Epithelial cell of proximal tubule (primary cell): ENCODE measurements at places on chromosomes 16 and 17. TPM values are rescaled to one million over a fixed set of nuclear protein-coding genes. Genes with fewer than 3 reads are reported as not detected.

The FASN gene
- total RNA-seq, result 94.7 and 224 TPM in 2 replicates

The PPP1R1B gene
- total RNA-seq, result not detected in 2 replicates

The ANKRD40CL gene
- total RNA-seq, result not detected in 2 replicates

The KRT36 gene
- not detected in 2 replicates for total RNA-seq

The GP1BA gene
- total RNA-seq, result not detected in 2 replicates

The OR4D1 gene
- total RNA-seq, result not detected in 2 replicates

The MYH11 gene
- total RNA-seq, result not detected in 2 replicates

DNA sequence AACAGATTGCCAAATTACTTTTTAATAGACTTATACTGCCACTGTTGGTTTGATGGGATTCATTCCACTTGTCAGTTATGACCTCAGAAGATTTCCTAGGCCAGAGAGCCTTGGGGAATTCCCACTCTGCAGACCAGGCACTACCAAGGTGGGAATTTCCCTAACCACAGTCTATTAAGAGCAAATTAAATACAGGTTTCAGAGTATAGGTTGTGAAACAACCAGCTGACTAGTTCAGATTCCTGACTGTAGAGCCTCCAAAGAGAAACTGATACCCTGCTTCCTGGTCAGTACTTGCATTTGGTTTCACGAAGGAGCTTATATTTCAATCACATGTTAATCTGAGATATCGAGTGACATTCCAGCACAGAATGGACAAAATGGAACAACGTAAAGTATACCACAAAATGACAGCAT, 186.5 kb downstream of the STX8 start:
- DNase-seq, result peak; percentile 98

- no peak for DNase-seq
Measured at GRCh38 chr17:156946-157345, 19.6 kb downstream of the SCGB1C2 start.

DNA sequence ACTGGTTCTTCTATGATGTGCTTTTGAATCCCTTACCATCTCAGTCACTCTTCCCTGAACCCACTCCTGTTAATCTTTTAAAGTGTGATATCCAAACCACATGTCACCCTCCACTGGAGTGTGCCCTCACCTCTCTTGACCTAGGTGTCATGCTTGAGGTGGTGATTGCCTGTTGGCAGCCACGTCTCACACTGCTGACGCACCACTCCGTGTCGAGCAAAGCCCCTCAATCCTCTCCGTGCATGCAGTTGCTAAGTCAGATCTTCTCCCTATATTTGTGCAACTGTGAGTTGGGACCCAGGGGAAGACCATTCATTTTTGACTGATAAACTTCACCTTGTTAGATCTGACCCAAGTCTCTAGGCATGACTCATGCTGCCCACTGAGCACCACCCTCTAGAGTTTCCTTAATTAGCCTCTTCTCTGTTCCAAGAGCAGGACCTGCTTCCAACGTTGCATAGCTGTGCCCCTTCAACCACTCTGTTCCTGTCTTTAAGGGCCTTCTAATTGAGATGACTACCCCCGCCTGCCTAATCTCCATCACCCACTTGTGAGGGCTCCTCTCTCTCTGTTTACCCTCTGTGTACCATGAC, 2.7 kb downstream of the MYH13 start:
- DNase-seq, result no peak

DNA sequence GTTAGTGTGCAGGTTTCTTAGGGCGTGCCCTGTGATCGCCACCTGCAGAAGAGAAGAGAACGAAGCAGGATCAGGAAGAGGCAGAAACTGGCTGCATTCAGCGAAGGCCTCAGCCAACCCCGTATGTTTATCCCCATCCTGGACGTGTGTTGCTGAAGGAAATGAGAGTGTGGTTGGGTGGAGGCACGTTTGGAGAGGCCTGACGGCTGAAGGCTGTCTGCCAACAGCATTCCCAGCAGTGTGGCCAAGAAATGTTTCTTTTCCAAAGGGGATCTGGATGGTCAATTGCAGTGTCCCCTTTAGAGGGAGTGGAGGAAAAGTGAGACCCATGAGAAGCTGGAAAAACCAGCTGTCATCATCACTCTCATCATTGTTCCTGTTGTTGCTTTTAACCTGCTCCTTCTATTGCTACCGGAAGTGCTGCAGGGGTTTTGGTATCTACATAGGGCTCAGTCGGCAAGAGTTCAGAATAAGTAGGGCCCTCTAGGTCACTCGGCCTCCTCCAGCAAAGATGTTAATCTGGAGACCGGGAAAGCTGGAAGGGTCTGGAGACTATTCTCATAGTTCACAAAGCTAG, 46.5 kb upstream of the SLC47A1 start:
- DNase-seq, result no peak

GRCh38 chr17:78644224-78644623, 67.0 kb upstream of the DNAH17 start:
- DNase-seq, result no peak

DNA sequence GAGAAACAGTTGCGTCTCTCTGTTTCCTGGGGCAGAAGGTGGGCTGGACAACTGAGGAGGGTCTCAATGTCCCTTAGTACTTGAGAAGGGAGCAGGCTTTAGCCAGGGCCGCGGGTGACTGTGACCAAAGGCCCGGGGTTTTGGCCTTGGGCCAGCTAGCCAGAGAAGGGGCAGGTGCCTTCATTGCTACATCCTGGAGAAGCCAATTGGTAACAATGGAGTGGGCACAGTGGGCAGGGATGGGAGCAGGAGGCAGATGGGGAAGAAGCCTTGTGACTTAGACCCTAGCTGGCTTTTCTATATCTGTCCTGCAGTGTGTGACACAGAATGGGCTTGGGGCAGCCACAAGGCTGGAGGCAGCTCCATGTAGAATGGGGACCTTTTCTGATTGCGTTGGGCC, 46.0 kb downstream of the CLEC16A start:
- no peak for DNase-seq

DNA sequence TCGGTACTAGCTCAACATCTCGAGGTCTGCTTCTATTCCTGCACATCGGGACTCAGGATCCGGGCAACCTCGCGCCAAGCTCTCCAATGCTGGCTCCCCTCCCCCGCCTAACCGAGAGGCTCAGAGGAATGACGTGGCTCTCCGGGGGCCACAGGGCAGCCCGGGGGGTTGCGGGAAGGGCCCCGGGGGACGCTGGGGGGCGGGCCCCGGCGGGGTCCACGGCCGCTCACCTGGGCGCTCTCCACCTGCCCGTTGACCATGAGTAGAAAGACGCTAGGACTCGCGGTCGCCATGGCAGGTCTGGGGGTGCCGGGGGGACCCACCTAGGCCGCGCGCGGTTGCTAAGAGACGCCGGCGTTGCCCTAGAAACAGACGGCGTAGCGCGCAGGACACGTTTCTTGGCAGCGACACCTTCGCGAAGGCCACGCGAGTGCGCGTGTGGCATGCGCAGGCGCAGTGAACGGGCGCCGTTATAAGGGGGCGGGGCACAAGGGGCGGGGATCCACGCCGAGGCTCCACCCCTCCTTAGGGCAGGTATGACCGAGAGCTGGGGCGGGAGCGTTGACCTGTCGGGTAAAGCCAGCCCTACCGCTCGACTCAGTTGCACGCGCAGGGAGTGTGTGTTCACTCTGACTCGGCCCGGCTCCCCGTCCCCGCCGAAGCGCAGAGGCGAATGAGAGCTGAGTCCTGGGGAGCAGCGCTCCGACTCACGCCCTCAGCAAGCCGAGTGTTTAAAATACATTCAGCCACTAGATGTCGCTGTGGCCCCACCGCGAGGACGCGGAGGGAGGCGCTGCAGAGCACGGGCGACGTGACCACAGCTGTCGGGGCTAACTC, at the start of gene B9D1:
Gene B9D1, minus strand, starts transcription at position 447 of the 837 bp plus-strand sequence. Its CDS starts 154 bp downstream, at position 293.
- DNase-seq, result peak; percentile 41

- DNase-seq, result no peak
Measured at GRCh38 chr16:67194260-67194659, 2.3 kb downstream of the E2F4 start.

- DNase-seq, result no peak
Measured at GRCh38 chr16:1525871-1526607, 7.4 kb upstream of the TMEM204 start.

GRCh38 chr17:38596651-38597050, 9.1 kb downstream of the SRCIN1 start:
- DNase-seq, result no peak
